Chondrocyte (in vitro differentiated cells): ENCODE measurements at places on chromosomes 7 and 10. TPM values are rescaled to one million over a fixed set of nuclear protein-coding genes. Genes with fewer than 3 reads are reported as not detected.

Gene AKR1C8
- total RNA-seq: not detected in 3 replicates

Gene CRYGN
- not detected in 3 replicates for total RNA-seq

Gene AEBP1
- 242 to 422 TPM (median 412 TPM) in 3 replicates for total RNA-seq

Gene TMEM130
- total RNA-seq: 19.3 to 19.7 TPM (median 19.3 TPM) in 3 replicates

Gene ELN
- 8,224 to 15,554 TPM (median 15,093 TPM) in 3 replicates for total RNA-seq

Gene KCNIP2
- total RNA-seq: 1.8 to 3.1 TPM (median 1.9 TPM) in 3 replicates

Gene PEX1
- total RNA-seq: 9.9 to 17.0 TPM (median 11.6 TPM) in 3 replicates

Gene STEAP1B
- 1.5 to 5.1 TPM (median 4.2 TPM) in 3 replicates for total RNA-seq

Gene LRGUK
- total RNA-seq: 0.10 to 0.70 TPM (median 0.20 TPM) in 3 replicates

Gene PIK3AP1
- 9.7 to 12.4 TPM (median 9.9 TPM) in 3 replicates for total RNA-seq

Gene GUSB
- total RNA-seq: 27.3 to 33.9 TPM (median 29.9 TPM) in 3 replicates

Gene CRTAC1
- total RNA-seq: 0.18 to 0.37 TPM in 2 of 3 replicates, not detected in the other

Gene PAX4
- not detected in 3 replicates for total RNA-seq
